ENCODE measurements at places on chromosomes 7 and 10.

DNA sequence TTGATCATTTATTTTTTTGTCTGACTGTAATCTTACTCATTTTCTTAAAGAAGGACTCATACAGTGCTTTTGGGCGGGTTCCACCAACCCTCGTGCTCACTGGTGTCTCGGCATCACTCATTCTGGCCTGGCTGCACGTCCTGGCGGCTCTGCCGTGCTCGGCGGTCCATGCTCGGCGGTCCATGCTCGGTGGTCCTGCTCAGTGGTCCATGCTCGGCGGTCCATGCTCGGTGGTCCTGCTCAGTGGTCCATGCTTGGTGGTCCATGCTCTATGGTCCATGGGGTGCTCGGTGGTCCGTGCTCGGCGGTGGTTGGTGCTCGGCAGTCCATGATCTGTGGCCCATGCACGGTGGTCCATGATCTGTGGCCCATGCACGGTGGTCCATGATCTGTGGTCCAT, 72.5 kb downstream of the WDR37 start:
- DNase-seq, result peak; percentile 45

GRCh38 chr10:29957907-29958331, 101.5 kb downstream of the JCAD start:
- DNase-seq, result peak; percentile 67

DNA sequence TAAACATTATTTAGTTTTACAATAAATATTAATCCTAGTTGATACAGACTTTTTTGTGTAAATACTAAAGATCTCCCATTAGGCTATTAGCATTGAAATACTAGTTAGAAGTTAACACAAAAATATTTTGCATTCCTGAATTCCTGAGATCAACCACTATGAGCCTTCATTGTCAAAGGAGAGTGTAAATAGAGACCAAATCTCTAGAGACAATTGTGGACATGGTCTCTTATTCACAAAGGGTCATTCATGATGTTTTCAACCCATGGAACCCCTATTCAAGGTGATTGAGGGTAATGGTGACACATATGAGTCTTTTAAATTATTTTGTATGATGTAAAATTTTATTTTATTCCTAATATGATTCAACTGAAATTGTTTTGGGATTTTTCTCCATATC, 1454.8 kb upstream of the LRRTM3 start:
- no peak for DNase-seq

- DNase-seq, result peak; percentile 53
Measured at GRCh38 chr10:119198438-119198837, 8.9 kb upstream of the GRK5 start.

DNA sequence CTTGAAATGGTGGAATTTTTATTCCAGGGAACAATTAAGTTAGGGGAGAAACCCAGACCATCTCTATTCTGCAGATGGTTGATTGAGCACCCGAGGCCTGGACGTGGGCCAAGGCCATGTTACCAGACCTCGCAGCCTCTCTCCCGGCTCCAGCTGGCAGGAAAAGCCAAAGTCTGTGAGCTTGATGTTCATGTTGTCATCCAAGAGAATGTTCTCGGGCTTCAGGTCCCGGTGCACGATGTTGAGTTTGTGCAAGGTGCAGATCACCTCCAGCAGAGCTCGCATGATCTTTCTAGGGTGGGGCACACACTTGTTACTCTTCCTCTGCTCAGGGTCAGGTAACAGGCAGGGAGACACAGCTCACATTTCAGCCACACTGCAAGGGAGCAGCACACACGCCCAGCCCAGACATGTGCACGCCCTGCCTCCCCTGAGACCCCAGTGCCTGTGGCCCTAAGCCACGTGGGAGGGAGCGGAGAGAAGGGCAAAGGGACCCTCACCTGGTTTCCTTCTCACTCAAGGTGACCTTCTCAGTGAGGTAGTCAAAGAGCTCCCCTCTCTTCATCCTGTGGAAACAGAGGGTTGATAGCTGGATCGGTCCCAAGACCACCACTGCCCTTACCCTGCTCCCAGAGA, 9.5 kb downstream of the PHKG1 start:
- DNase-seq, result peak; percentile 82

DNA sequence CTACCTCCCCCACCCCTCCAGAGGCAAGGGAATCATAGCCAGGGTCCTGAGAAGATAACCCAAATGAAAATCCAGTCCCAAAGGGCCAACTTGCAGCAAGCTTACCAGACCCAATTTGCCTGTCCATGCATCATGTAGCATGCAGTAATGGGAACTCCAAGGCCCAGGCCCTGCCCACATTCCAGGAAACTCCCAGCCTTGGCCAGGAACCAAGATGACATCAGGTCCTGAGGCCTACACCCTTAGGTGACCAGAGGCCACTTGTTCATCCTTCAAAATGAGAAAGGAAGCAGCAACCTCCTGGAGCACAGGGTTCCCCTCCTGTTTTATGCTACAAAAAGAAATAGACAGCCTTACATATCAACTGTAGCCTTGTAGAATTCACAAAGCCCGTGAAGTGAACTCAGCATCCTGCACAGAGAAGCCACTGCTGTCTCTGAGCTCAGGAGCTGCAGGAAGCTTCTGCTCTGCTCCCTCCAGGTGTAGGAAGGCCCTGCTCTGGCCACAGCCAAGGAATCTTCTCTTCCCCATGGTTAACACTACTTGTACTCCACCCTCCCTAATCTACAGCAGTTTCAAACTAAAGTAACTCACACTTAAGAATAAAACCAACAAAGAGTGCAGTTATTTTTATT, 30.3 kb upstream of the GRB10 start:
- DNase-seq, result peak; percentile 85

DNA sequence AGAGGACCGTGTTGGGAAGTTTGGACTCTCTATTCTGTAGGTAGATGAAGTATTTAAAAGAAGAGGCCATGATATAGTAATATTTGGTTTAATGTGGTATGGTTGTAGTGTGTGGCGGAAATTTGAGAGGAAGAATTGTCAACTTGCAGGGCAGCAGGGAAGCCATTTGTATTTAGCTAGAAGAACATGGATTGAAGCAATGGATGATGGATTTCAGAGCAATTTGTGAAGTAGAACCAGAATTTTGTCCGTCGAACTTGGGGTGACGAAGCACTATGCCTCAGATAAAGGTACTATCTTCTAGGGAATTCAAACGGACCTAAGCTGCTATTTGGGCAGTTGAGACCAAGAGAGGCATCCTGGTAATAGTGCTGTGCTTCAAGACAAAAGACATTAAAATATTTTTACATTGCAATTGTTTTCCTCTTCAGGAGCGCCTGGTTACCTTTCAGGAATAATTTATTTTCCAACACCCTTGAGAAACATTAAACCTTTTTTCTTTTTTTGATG, 615 bp upstream of the WBP1L start:
- no peak for DNase-seq

GRCh38 chr10:43945908-43946307, 297.2 kb upstream of the ZNF32 start:
- DNase-seq, result no peak

DNA sequence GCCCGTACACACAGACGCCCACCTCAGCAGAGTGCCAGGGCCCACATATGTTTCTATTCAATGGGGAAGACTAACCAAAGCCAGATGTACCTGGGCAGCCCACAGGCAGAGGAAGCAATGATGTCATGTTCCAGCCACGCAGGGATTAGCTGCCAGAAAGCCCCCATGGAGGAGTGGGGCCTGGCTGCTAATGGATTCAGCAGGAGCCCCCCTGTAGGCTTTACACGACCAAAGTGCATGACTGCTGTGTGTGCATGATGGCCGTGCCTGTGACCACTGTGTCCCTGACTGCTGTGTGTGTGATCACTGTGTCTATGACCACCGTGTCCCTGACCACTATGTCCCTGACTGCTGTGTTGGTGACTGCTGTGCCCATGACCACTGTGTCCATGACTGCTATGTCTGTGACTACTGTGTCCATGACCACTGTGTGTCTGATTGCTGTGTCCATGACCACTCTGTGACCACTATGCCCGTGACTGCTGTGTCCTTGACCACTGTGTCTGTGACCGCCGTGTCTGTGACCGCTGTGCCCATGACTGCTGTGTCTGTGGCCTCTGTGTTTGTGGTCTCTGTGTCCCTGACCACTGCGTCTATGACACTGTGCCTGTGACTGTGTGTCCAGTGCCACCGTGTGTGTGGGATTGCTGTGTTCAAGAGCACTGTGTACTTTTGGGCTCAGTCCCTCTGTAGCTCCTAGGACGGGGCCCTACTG, 409.3 kb downstream of the RPS24 start:
- no peak for DNase-seq

DNA sequence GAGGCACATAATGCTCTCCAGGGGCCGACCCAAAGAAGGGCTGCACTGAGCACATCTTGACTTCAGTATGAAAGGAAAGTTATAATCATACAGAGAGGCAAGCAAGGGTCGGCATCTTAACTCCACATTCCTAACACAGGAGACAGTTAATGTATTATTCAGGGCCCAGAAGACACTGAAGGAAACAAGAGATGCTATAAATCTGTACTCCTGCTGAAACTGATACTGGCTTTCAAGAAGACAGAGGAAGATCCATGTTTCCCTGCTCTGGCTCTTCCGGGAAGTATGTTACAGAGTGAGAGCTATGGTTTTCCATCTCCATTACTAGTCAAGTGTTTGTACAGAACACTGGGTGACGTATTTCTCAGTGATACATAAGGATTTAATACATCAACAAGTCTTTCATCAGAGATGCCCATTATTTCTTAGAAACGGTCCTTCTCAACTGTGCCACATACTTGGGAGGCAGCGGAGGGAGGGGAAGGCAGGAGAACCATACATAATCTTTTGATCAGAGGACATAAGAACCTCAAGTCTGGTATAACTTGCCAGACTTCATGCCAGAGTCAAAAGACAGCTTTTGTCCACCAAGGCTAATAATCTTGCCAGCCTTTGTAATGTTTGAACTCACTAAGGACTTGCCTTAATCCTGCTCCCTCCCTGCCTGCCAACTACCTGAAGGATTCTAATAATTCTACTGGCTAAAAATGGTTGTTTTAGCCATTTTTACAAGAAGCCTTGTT, 58.1 kb downstream of the ENO4 start:
- no peak for DNase-seq

DNA sequence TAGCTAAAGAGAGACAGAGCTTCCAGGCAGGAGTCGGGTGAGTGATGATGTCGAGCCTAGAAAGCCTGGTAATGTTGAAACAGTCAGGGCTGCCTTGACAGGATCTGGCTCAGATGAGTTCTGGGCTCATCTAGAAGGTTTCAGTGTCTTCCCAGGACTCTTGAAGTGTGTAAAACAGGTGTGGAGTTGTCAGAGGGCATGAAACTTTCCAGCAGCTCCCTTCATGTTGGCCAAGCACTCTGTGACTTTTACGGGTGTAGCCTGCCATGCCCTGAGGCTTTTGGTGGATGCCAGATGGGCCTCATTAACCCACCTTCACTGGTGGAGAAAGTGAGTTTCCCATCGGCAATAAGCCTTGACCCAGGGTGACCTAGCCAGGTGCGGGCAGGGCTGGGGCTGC, 66.4 kb upstream of the PDCD4 start:
- DNase-seq, result no peak

DNA sequence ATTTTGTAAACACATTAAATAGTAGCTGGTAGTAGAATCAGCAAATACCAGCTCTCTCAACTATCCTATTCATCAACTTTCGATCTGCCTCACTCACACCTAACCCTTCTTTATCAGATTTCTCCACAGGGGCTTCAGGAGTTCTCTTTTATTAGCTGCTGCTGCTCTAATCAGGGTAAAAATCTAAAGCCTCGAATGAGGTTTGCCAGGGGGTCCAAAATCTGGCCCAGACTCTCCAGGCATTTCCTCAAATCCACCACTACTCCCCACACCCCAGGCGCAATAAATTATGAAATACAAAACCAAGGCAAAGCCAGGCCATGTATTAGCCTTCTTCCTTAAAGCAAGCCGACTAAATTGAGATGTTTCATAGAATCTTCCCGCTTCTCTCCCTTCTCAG, 2.3 kb downstream of the RNF216 start:
- no peak for DNase-seq

DNA sequence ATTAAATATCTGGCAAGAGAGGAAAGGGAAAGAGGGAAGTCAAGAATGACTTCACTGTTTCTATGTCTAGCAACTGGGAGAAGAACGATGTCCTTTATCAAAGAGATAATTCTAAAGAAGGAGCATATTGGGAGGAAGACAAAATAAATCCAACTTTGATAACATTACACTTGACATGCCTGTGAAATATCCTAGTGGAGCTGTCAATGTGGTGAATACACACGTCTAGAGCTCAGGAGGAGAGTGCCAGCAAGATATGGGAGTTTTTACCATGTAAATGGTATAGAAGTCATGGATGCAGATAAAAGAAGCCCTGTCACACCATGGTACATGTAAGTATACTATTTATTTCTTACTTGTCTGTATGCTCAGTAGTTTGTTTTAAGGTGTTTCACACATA, 356.7 kb downstream of the HPSE2 start:
- DNase-seq, result no peak

DNA sequence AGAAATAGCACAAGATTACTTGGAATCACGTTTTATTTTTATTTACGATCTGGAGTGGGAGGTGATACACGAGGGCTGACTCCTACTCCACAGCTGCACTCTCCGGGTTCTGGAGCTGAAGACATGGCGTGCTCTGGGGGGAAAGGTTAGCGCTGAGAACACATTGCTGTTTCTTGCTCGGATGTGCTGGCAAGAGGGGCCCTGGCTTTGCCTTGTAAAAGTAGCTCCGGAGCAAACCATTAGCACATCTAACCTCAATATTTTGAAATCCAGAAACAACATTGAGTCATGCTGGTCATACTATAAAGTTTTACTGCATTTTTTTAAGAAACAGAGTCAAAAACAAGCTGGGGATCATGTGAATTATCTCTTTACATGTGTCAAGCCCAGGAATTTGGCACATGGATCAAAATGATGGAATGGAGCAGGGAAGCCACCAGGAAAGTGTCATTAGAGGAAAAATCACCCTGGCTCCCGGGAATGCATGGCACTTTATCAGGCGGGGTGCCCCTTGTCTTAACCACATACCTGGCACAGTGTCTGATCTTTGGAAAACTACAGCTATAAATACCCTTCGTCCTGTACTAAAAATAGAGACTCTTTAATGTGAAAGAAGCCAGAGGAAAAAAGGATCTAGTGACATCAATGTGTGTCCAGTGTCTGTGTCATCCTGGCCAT, 31.6 kb upstream of the LYZL1 start:
- DNase-seq, result peak; percentile 72

DNA sequence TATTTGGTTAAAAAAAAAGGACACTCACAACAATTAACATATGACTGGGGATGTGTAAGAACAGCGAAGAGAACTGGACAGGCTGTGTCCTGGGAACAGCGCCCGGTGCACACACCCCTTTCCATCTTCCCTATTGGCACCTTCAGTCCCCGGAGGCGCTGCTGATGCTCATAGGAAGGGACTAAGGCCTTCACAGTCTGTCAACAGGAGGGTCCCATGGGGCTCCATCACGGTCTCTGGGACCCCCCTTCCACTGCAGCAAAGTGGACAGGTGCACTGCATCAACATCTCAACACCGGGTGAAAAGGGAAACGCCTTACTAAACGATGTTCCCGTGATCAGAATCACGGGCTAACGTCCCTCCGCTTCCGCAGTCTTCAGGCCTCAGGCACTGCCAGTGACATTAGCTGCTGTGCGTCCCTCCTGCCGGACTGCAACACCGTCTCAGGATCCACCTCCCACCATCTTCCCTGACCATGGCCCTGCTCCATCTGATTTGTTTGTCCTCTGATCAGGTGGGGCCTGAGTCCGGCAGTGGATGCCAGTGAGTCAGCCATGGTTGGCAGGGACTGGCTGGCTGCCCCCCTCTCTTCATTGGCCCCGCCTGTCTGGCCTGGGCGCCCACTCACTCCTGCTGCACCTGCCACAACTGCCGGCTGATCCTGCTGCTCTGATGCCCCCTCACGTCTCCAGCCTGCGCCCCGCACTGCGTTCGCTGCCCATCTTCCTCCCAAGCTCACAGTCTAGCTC, 614.7 kb downstream of the DNAJB6 start:
- no peak for DNase-seq

Data from right cardiac atrium (tissue), 5 donors.